Tongue (tissue), 3 donors: ENCODE measurements at places on chromosomes 16 and 17. TPM values are rescaled to one million over a fixed set of nuclear protein-coding genes. Genes with fewer than 3 reads are reported as not detected.

- DNase-seq, result no peak
Observed at GRCh38 chr17:42784811-42785592, 4.6 kb downstream of the WNK4 start.

- DNase-seq, result peak; percentile 75
Observed at GRCh38 chr16:28261942-28262341, 30.4 kb upstream of the SBK1 start.

- no peak for DNase-seq
Observed at GRCh38 chr17:27810211-27810901, 10.0 kb upstream of the NOS2 start.

- peak; percentile 55 for DNase-seq
Observed at GRCh38 chr17:1972487-1973160, 52.5 kb downstream of the RTN4RL1 start.

DNA sequence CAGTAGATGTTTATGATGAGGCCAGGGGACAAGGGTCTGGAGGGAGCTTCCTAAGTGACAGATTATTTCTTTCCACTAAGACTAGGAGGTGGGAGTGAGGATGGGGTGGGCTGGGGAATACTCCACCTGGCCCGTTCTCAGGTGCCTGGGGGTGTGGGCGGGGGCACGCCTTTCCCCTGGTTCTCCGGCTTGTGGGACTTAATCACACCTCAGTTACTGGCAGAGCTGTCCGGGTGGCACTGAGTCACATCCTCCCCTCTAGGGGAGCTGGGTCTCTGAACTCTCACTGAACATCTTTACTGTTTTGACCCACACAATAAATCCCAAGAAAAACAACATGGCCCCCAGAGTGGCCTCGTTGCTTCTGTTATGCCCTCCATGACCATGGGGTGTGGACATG, 332.8 kb downstream of the MAF start:
- no peak for DNase-seq

DNA sequence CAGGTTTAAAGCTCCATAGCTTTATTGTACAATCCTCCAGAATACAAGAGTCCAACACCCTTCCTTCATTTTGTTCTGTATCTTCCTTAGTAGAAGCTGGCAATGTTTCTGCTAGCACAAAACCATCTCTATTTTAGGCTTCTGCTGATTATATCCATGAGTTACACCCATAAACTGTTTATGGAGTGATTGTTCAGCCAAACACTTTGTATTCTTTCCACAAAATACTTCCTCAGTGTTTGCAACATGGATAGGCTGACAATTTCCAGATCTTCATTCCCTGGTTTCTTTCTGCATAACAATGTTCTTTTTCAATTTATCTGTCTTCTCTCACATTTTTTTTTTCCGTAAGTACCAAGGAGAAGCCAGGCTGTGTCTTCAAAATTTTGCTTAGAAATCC, 839.9 kb upstream of the CDH8 start:
- DNase-seq, result peak; percentile 42

- DNase-seq, result peak; percentile 38
Observed at GRCh38 chr16:56773532-56773931, 43.6 kb downstream of the NUP93 start.

- no peak for DNase-seq
Observed at GRCh38 chr16:57834936-57835335, 32.6 kb upstream of the KIFC3 start.

KRT17 gene
- total RNA-seq, result 253 TPM

DNA sequence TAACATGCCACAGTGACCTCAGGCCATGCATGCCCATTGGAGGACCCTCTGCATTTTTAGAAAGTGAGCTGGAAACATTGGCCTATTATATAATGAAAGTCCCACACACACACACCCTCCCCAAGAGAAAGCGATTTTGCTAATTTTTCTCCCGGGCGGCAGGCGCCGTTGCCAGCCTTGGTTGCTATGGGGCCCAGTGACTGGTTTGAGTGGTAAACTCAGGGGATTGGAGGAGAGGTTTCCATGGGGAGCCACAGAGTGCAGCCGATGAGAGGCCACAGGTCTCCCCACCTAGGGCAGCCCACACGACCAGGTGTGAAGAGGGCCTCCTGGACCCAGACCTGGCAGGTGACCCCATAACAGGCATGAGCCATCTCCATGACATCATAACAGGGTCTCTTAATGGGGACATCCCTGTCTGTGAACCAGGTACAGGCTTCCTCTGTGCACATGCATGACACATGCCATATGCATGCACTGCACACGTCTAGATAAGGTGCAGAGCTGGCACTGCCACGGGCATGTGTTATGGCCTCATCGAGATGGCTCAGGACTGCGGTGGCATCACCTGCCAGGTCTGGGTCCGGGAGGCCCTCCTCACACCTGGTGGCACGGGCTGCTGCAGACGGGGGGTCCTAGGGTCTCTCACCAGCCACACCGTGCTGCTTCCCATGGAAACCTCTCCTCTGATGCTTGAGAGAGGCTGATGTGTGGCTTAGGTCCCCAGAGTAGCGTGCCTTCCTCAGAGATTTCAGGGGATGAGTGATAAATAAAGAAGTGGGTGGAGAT, 144.1 kb downstream of the RBFOX3 start:
- DNase-seq, result no peak

CDRT15 gene
- total RNA-seq, result not detected

DNA sequence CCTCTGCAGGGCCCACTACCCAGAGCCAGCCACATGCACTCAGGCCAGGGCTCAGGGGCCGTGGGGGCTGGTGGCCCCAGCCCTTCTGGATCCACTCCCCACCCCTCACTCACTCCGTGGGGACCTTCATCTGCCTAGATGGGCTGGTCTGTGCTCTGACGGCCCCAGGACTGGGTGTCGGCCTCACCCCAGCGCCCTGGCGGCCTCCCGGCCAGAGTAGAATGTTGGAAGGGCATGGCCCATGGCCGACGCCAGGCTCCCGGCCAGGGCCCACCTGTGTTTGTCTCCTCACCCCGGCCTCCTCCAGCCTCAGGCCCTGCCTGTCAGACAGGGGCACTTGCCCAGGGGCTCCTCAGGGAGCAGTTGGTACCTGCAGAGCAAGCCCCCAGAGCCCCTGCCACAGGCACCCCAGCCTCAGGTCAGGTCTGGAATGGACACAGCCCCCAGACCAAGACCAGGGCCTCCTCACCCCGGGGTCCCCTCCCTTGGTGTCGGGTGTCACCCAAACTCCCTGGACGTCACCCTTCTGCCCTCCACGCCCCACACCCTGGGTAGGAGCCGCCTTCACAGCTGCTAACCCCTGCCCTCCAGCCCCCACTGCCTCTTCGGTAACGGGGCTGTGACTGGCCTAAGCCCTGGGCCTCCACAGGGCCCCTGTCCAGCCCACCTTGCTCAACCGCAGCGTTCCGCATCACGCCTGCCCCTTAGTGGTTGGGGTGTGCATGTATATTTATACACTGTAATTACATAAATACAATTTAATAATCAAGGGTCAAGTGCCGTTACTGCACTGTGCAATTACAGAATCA, 3.0 kb upstream of the CDH15 start:
- DNase-seq, result no peak

DNA sequence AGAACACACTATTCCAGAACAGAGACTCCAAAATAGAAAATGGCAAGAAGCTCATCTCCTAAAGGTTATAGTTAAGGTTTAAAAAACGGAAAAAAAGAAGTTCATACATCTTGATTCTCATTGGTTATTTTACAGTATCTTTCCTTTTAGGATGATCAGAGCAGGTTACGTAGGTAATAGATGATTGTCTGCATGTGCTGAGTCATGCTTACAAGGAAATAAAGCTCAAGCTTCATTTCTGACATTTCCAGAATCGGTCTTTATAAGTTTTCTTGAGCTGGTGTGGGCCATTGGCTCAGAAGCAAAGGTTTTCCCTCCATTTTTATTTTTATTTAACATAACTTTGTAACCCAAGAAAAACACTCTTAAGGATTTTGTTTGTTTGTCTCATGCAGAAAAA, 1030.3 kb upstream of the CDH8 start:
- no peak for DNase-seq

- peak; percentile 68 for DNase-seq
Observed at GRCh38 chr16:30570636-30571444, 674 bp downstream of the ZNF688 start.

FOXF1 gene
- total RNA-seq, result 3.6 TPM

CHAD gene
- not detected for total RNA-seq

EPOP gene
- not detected for total RNA-seq

GRCh38 chr16:57233944-57234706, 10.9 kb upstream of the ARL2BP start:
- no peak for DNase-seq

- DNase-seq, result no peak
Observed at GRCh38 chr17:28384281-28385036, 13.0 kb downstream of the SARM1 start.

- DNase-seq, result no peak
Observed at GRCh38 chr17:8249621-8250500, 772 bp downstream of the PFAS start.
